Glutamatergic neuron (in vitro differentiated cells): ENCODE measurements at places on chromosomes 7 and 10. TPM values are rescaled to one million over a fixed set of nuclear protein-coding genes. Genes with fewer than 3 reads are reported as not detected.

The EIF4H gene
- total RNA-seq, result 234 TPM

The TBC1D12 gene
- total RNA-seq, result 5.1 TPM

The TFEC gene
- not detected for total RNA-seq

- no peaks in the 10 kb centered on the region for H3K27me3 ChIP-seq
- peaks cover 4% of the 10 kb centered on the region for H3K4me1 ChIP-seq
- no peak for DNase-seq
- H3K27ac ChIP-seq, result no peak overlapping the region
- no peak overlapping the region for H3K4me3 ChIP-seq
These were observed 19.4 kb upstream of the CABCOCO1 start for GRCh38 chr10:61643316-61643751.

DNA sequence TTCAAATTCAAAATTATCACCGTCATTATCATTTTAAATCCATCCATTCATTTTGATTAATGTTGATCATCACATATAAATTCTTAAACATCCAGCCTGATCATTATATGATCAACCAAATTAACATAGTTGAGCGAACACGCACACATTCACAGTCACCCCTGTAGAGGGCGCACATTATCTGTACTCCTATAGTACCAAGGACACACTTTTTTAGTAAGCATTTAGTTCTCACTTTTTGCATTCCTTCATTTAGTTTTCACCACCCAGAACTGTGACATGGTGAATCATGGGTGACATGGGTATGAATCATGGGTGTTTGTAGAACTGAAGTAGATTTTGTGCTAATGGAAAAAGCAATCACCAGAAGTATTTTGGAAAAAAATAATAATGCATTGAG is 26.0 kb upstream of the ZNF735 start:
- no peak overlapping the region for H3K4me3 ChIP-seq
- DNase-seq, result no peak
- H3K36me3 ChIP-seq, result no peaks in the 10 kb centered on the region
- no peaks in the 10 kb centered on the region for H3K4me1 ChIP-seq
